Activated CD8-positive, alpha-beta T cell treated with anti-CD3 and anti-CD28 coated beads for 36 hours (primary cell): ENCODE measurements at places on chromosomes 16 and 17.

DNA sequence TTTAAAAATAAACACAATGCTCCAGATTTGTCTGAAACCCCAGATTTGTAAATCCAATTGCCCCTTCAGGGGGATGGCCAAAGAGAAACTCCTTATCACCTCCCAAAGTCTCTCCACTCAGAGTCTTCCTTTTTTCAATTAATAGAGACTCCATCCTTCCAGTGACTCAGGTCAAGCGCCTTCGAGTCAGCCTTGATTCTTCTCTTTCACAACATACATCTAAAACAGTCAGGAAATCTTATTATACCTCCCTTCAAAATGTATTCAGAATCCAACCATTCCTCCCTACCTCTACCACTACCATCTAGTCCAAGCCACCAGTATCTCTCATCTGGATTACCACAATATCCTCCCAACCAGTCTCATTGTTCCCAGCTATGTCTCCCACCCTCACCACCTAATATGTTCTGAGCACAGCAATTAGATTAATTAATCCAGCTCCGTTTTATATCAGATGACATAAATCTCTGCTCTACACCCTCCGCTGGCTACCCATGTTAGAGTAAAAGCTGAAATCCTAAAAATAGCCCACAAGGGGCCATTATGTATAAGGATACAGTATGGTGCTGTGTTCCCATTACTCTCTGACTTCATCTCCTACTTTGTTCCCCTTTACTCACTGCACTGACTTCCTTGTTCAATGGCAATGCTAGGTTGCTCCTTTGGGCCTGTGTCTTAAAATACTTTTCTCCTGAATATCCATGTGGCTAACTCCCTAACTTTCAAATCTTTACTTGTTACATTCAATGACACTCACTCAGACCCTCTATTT lies 11.8 kb downstream of the SIAH1 start:
- no peak for DNase-seq

DNA sequence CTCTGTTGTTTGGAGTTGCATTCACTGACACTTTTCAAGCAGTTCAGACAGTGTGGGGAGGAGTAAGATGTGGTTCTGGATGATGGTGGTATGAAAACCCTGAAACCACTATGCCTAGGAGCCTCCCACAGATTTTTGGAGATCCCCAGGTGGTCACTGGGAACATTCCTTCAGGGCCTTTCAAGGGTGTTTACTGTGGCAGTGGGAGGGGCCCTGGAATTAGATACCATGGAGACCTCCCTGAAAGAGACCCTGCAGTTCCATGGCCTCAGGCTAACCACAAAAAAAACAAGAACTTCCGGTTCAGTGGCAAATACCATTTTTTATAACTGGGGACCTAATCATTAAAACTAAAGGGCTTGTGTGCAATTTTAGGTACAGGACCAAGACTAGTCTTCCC lies 79.9 kb downstream of the TMEM100 start:
- DNase-seq: no peak

GRCh38 chr17:57295526-57296023 lies 39.3 kb downstream of the MSI2 start:
- DNase-seq: no peak

- DNase-seq: peak; percentile 83
Measured at GRCh38 chr16:85556456-85557082, 56.6 kb upstream of the GSE1 start.

GRCh38 chr17:12918142-12918541 lies 99.7 kb downstream of the ELAC2 start:
- no peak for DNase-seq

DNA sequence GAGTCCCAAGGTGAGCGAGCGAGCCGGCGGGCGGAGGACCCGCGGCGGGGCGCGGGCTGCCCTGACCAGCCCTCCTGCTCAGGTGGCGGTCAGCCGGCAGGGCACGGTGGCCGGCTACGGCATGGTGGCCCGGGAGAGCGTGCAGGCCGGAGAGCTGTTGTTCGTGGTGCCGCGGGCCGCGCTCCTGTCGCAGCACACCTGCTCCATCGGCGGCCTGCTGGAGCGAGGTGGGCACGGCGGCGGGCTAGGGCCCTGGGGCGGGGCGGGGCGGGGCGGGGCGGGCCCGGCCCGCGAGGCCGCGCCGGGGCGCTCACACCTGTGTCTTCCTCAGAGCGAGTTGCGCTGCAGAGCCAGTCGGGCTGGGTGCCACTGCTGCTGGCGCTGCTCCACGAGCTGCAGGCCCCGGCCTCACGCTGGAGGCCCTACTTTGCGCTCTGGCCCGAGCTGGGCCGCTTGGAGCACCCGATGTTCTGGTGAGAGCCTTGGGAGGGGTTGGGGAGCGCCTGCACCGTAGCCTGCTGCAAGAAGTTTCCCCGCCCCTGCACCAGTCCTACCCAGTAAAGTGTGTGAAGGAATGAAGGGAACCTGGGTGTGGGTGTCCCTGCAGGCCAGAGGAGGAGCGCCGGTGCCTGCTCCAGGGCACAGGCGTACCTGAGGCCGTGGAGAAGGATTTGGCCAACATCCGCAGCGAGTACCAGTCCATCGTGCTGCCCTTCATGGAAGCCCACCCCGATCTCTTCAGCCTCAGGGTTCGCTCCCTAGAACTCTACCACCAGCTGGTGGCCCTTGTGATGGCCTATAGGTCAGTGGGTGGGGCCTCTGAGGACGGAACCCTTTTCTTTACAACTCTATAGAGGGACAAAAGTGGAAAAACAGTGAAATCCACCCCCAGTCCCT lies 802 bp downstream of the SETD6 start:
- peak; percentile 60 for DNase-seq

DNA sequence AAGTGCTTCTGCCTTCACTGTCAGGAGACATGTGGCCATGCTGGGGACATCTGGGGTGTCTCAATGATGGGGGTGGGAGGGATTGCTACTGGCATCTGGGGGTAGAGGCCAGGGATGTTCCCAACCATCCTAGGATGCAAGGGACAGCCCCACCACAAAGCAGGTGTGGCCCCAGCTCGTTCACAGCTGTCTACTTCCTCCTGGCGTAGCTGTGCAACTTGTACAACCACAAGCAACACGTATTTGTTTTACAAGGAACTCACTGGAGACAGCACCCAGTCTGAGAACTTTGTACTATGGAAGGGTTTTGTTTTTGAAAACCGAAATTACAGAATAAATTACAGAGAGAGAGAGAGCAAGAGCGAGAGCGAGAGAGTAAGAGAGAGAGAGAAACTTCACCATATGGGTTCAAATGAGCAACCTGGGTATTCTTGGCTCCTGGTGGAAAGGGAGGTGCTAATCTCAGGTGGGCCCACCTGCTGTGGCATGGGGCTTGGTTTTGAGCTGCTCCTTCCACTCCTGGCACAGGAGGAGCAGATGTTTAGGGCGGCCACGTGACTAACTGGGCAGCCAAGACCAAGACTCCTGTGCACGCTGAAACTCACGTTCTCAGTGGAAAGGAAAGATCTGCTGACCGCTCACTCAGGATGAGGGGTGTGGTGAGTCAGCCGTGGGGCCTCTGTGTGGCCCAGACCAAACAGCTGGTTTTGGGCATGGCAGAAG lies 17.5 kb upstream of the TNFRSF13B start:
- peak; percentile 15 for DNase-seq

- DNase-seq: no peak
Measured at GRCh38 chr17:83131401-83132011, 52.1 kb downstream of the METRNL start.

- DNase-seq: no peak
Measured at GRCh38 chr17:66438101-66438500, 135.7 kb downstream of the PRKCA start.

DNA sequence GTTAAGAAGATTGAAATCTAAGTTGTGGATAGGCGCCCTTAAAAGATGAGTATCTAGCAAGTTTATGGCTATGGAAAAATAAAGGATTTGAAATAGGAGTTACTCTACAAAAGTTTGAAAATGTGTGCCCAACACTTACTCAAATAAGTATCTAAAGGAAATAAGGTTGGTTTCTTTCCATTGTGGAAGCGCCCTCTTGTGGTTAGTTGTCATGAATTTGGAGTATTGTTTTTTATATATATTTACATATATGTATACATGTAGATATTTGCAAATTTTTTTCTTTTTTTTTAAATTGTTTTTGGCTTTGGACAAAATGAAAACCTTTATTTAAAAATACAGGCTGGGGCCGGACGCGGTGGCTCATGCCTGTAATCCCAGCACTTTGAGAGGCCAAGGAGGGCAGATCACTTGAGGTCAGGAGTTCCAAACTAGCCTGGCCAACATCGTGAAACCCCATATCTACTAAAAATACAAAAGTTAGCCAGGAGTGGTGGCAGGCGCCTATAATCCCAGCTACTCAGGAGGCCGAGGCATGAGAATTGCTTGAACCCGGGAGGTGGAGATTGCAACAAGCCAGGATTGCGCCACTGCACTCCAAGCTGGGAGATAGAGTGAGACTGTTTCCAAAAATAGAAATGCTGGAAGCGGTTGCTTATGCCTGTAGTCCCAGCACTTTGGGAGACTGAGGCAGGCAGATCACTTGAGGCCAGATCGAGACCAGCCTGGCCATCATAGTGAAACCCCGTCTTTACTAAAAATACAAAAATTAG lies 24.0 kb upstream of the VPS4A start:
- DNase-seq: peak; percentile 55

DNA sequence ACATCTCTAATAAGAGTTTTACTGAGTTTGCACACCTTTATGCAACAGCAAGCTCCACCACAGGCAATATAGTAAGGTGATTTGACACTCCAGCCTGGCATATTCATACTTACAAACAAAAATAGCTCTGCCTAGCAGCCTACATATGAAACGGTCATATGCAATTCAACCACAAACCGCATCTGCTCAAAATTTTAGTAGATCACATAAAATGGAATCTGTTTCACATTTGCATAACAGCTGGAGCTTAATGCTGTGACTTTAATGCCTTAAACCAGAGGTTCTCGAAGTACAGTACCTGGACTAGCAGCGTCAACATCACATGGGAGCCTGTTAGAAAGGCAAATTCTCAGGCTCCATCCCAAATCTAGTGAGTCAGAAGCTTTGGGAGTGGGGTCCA lies 578.4 kb downstream of the CDH11 start:
- DNase-seq: no peak

- DNase-seq: no peak
Measured at GRCh38 chr16:88773812-88774291, 11.2 kb downstream of the PIEZO1 start.
